ENCODE measurements at places on chromosomes 16 and 17.

- DNase-seq = peak; percentile 31
Observed at GRCh38 chr17:7107012-7107754, 7.4 kb downstream of the ASGR2 start.

DNA sequence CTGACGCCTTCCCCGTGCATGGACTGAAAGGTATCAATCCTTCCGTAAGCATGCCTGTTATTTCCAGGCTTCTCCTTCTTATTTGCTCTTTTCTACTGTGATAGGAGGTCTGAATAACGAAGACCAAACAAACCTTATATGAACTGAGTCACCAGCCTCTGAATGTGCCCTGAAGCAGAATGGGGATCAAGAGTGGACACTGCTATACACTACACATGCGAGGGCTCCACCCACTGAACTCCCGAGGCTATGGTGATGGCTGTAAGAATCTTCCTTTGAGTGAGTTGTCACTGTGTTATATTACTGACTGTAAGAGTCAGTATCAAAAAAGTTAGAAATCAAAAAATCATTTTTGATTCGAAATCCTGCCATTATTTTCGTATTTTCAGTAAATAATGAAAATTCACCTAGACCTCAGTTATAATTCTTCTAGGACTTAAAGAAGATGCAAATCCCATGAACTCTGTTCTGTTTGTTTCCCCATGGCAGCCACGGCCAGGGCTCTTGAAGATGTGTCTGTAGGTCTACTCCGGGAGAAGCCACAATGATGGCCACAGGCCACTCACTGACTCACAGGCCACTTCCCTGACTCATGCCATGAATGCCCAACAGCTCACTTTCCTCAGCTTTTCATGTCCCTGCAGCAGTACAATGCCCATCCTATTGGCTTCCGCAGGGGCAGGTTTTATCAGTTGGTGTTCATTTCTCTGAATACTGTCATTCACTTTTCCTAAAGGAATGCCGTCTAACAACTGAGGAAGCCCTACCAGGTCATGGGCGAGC is 54.7 kb downstream of the ZZEF1 start:
- DNase-seq = no peak

DNA sequence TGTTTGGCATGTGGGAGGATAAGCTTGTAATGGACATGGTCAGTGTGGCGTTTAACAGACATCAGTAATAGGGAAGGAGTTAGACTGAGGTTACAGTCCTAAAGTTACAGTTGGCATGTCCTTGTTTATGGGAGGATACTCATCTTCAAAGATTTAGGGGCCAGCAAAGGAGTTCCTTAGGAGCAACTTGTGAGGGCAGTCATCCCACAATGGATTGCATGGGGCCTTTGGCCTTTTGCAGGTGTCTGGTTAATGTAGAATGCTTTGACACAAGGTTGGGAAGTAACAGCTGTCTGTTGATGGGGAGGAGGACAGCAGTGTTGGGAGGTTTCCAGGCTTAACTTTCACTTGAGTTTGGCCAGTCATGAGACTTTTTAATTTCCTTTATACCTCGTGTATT is 2.2 kb downstream of the NUBP1 start:
- no peak for DNase-seq

GRCh38 chr16:22671301-22672076 is 142.5 kb upstream of the HS3ST2 start:
- DNase-seq = no peak

DNA sequence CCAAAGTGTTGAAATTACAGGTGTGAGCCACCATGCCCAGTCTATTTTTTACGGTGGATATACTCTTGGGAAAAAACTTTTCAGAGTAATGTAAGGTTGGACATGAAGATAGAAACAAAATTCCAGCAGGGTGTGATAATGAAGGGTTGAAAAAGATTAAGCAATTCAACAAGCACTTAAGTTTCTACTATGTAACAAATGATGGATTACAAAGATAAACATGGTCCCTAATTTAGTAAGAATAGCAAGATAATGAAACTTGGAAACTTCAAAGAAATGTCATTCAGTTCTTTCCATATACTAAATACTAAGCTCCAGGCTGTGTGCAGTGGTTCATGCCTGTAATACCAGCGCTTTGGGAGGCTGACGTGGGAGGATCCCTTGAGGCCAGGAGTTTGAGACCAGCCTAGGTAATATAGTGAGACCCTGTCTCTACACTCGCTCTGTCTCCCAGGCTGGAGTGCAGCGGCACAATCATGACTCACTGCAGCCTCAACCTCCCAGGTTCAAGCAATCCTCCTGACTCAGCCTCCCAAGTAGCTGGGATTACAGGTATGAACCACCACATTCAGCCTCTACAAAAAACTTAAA is 31.0 kb downstream of the PSMD12 start:
- no peak for DNase-seq

DNA sequence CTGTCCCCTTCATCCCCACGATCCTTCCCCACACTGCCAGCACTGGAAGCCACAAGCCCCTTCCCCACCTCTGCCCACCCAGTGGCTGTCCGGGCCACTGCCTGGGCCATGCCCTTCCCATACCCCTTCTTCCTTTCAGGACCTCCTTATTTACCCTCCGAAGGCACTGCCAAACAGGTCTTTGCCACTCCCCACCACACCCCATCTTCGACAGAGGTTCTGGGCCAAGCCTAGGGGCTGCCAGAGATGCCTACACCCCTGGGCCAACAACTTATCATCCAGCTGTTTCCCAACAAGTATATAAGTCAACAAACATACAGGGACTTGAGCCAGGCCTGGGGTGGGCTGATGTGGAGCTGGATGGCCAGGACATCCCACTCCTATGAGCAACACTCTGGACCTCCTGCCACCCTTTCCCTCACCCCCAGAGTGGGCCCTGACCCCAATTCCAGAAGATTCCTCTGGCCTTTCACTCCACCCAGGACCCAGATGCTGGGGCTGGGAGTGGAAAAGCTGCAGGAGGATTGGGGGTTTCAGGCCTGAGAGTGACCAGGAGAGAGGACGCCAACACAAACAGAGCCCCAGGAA is 1.5 kb upstream of the PPP1R1B start:
- DNase-seq = no peak

GRCh38 chr17:77363821-77364361 is 223.1 kb downstream of the SEC14L1 start:
- no peak for DNase-seq

- peak; percentile 33 for DNase-seq
Observed at GRCh38 chr17:73533781-73534180, 110.5 kb downstream of the SDK2 start.

- DNase-seq = no peak
Observed at GRCh38 chr17:15268461-15268860, 3.3 kb upstream of the PMP22 start.

GRCh38 chr16:20740007-20740883 is 1.4 kb downstream of the THUMPD1 start:
- no peak for DNase-seq

GRCh38 chr16:47395733-47396498 is 64.9 kb downstream of the ITFG1 start:
- DNase-seq = no peak

All from COR-L47 (cell line).